GM19239 (cell line): ENCODE measurements at places on chromosomes 3 and 15.

GRCh38 chr3:142888481-142889211, at the start of gene PCOLCE2:
TSS of gene PCOLCE2 (minus strand) at chr3:142889083. CDS start at chr3:142888896, 187 bp downstream.
- DNase-seq = no peak

- no peak for DNase-seq
Observed at GRCh38 chr15:94263341-94264273, 32.2 kb downstream of the MCTP2 start.

DNA sequence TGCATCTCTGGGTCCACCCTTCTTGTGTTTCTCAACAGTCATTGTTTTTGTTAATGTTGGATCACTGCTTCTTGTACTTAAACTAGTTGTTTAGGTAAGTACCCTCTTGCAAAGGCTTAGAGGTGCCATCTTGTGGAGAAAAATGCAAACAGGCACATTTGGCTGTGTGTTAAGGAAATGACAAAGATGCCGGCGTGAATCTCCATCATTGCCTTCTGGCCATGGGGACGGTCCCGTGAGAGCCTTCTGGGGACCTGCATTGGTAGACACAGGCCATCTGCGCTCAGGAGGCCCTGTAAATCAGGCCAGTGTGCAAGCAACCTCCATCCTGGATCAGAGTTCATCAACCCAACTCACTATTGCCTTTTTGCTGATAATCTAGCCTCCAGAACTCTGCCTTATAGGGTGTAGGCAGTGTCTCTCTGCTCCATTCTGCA, 158.6 kb upstream of the NR2E3 start:
- no peak for DNase-seq

- no peak for DNase-seq
Observed at GRCh38 chr3:31181661-31182060, 287.2 kb upstream of the GADL1 start.

DNA sequence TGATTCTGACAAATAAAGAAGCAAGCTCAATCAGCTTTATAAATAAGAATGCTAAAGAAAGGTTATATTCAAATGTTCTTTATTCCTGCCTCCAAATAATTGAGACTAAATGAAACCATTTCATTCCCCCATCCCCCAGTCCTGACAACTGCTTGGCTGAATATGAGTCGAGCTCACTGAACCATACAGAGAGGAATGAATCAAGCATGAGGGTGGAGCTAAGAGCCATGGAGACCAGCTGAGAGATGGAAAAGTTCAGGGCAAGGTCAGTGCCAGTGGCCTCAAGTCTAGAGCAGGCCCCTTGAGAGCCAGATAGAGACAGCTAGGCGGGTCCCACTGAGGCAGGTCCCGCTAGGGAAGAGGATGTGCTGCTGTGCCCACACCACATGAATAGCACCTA, 188.7 kb upstream of the EIF1B start:
- no peak for DNase-seq

DNA sequence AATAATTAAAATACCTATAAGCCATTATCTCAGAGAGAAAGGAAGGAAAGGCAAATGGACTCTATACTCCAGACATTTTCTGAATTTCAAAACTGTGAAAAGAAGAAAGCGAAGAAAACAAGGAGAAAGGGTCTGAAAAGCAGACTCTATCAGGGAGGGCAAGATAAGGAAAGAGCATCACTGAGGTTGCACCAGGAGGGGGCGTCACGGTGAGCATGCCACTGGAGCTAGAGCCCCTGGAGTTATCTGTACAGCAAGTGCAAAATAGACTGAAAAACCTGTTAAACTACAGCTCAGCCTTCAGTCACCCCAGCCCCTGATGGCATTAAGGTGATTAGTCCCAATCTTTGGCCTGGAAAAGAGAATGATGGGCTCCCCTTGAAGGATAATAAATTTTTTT, 514.3 kb downstream of the GABRG3 start:
- no peak for DNase-seq

DNA sequence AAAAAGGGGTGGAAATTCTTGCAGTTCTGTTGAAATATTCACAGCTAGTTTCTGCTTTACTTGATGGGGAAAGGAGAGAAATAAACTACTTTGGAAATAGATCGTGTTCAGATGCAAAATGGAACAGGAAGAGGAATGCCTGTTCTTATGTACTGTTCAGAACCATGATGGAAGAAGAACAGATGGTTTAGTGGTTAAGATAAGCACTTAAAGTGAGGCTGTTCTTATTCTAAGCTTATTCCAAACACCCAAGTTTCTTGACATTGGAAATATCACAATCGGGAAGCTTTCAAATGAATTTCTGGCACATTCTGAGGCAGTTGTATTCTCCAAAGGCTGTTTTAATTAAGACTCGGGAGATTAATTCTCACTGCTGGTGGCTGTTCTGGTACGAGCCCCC, 228.5 kb downstream of the LSAMP start:
- DNase-seq = no peak

GRCh38 chr15:98905963-98906711, 101.5 kb downstream of the PGPEP1L start:
- DNase-seq = no peak

GRCh38 chr3:41141433-41142167, 57.7 kb upstream of the CTNNB1 start:
- no peak for DNase-seq
